ENCODE measurements at places on chromosomes 7 and 10.

GRCh38 chr10:87865241-87865881, 1.9 kb downstream of the PTEN start:
- no peak for DNase-seq

- DNase-seq, result no peak
Measured at GRCh38 chr7:95316588-95316987, 7.7 kb downstream of the PON1 start.

- no peak for DNase-seq
Measured at GRCh38 chr10:93364966-93365365, 117.2 kb downstream of the MYOF start.

DNA sequence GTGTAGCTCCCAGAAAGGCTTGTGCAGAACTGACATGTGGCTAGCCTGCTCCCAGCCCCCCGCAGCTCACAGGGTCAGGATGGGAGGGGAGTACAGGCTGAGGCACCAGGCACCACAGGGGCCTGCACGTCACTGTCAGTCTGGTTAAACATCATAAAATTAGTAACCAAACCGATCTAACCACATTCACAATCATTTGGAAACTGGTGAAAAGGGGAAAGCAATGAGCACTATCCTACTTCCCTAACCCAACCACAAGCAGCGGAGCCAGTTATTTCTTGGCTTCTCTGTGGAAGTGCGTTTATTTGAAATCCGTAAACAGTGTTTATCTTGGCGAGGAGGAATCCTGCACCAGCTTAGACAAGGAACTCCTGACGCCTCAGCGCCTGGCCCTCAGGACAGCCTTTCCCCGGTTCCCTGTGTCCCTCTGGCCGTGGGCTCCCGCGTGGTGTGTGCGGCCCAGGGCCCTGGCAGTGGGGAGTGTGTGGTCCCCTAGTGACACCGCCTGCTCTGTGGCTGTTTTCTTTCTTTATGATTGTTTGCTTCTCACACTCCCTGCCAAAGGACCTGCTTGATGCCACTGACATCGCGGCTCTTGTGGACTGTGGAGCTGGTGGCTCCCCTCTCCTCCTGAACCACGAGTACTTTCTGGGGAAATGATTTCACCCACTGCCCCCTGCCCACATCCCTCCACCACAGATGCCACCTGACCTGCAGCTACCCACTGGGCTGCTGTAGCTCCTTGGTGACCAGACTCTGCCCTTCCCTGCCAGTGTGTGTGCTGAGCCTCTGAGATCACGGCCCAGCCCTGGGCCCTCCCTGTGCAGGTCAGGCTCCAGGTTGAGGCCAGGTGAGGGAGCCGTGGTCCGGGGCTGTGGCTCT, 38.0 kb downstream of the INPP5A start:
- DNase-seq, result peak; percentile 46

- no peak for DNase-seq
Measured at GRCh38 chr10:11586170-11586569, 25.3 kb downstream of the USP6NL start.

DNA sequence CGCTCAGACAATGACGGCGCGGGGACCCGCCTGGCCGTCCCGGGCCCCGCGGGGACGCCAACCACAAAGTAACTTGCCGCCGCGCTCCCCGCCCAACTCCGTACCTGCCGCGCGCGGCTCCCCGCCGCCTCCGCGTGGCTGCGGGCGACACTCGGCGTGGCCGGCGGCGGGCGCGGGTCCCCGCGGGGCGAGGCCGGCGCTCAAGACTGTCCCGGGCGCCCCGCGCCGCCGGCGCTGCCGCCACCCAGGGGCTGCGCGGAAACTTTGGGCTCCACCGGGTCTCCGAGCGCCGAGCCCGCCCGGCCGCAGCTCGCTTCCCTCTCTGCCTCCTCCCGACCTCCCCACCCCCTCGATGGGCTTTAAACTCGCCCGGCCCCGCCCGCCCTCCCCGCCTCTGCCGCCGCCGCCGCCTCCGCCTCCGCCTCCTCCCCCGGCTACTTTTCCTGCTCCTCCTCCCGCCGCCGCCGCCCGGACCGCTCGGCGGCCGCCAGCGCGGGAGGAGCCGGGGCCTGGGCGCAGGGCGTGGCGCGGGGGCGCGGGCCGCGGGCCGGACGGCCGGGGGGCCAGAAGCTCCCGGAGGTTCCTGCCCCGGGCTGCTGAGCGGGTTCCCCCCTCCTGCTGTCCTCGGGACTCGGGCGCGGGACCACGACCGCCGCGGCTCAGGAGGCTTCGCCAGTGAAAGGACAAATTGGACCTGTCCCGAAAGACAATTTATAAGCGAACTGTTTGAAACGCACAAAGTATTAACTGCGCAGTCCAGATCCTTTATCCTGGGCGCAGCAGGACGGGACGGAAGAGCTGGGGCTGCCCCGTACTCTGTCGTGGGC, 10.6 kb upstream of the GRB10 start:
- peak; percentile 30 for DNase-seq

GRCh38 chr7:99918959-99919813, at the start of gene TRIM4:
TRIM4 (minus strand) TSS chr7:99919530; CDS start chr7:99919401, 129 bp downstream.
- peak; percentile 90 for DNase-seq

- no peak for DNase-seq
Measured at GRCh38 chr7:36096460-36097095, 56.5 kb upstream of the EEPD1 start.

GRCh38 chr10:13291061-13291460, 8.8 kb downstream of the PHYH start:
- no peak for DNase-seq

- DNase-seq, result peak; percentile 50
Measured at GRCh38 chr7:31134246-31135188, 82.4 kb downstream of the ADCYAP1R1 start.

DNA sequence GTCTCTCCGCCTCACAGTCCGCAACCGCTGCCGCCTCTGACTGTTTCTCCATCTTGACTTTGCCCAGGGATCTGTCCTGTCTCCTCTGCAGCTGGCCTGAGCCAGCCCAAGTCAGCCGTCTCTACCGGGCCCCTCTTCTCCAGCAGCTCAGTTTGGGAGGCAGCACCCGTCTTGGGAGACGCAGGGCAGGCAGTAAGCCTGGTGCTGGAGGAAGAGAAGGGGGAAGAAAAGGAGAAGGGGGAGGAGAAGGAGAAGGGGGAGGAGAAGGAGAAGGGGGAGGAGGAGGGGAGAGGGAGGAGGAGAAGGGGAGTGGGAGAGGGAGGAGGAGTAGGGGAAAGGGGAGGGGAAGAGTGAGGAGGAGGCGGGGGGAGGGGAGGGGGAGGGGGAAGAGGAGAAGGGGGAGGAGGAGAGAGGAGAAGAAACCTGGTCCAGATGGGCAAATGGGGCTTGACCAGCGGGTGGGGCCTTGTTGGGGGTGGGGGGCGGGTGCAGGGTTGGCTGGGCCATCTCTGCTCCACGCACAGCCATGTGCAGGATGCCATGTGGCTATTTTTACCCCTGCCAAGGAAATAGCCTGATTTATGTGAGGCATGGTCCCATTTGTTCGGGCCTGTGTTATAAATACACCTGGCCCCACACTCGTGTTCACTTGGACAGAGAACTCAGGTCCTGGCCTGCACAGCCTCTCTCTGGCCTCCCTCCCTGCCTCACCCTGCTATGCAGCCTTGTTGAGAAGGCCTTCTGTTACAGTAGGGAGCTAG, 35.9 kb upstream of the FZD9 start:
- DNase-seq, result no peak

GRCh38 chr10:13991353-13991752, 339.4 kb downstream of the FRMD4A start:
- DNase-seq, result no peak

GRCh38 chr7:159031750-159032149, 112.9 kb downstream of the VIPR2 start:
- DNase-seq, result no peak

DNA sequence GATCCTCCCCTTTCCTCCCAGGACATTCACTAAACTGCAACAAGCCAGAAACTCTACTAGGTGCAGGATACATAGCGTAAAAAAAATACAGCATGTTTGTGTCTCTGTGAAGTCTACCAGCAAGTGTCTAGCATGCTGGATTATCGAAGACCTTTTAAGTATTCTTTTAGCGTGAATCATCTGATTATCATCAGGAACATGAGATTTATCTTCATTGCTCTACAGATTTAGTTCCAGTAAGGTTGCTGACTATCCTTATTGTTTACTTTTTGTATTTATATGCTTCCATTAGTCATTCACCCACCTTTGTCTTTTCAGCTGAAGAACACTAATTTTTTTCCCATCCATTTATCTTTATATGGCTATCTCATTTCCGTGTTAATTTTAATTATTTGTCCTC, 62.8 kb downstream of the PDZD8 start:
- no peak for DNase-seq

DNA sequence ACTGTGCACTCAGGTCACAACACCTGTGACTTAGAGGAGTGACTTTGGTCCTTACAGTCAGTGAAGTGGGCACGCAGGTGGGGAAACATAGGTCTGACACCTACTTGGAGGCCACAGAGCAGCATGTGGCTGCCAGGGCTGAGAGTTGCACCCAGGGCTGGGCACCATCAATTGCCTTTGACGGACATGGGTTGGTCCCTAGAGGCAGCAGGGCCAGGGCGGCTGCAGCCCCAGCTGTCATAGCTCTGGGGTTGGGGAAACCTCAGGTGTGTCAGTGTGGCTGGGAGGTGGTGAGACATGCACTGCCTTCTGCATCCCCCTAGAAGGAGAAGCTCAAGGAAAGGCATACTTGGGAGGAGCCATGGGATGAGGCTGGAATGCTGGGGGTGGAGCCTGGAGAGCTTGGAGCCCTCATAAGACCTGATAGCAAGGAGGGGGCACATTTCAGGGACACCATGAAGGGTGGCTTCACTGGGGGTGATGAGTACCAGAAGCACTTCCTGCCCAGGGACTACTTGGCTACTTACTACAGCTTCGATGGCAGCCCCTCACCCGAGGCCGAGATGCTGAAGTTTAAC, at the start of gene INMT:
Gene INMT (plus strand): TSS at position 440 of the 578 bp plus-strand sequence. CDS start 16 bp downstream, at position 456.
- DNase-seq, result no peak

DNA sequence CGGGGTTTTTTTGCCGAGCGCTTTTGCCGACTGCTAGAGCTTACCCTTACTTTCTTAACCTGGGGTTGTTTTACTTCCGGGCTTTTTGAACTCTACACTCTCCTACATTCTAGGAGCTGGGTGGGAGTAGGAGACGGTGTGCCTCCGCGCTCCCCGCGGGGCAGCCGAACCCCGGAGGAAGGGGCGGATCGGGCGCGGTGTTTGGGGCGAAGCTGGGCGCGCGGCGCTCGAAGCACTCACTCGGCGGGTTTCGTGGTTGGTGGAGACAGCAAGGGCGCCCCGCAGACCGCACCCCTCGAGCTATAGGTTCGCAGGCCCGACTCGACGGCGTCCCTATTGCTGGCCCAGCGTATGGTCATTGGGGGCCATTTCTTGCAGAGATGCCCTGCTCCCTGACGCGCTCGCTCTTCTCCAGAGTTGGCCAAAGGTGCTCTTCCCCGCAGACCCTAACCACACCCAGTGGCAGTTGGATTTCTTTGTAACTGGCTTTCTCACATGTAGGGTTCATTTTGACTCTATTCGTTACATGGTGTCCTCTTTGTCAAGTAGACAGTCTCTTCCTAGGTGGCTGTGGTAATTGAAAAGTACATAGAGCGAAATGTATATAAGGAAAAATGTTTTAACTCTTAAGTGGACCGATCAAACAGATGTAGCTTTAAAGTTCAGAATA, 364 bp downstream of the ZNF518A start:
- peak; percentile 61 for DNase-seq

GRCh38 chr7:94698275-94698674, 42.3 kb upstream of the SGCE start:
- DNase-seq, result no peak

DNA sequence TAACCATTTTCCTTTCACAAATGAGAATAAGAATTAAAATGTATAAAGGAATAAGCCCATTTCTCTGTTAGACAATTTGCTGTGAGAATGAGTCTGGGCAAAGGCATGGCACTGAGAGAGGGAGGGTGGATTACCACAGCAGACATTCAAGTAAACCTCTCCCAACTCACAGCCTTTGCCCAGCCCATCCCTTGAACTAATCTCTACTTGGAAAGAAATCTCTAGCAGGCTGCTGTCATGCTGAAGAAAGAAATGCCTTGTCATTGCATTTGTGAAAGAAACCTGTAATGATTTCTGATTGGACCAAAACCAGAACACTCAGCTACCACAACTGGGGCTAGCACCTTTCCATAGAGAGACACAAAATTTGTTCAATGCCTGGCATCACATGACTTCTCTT, 39.2 kb downstream of the CH25H start:
- DNase-seq, result no peak

DNA sequence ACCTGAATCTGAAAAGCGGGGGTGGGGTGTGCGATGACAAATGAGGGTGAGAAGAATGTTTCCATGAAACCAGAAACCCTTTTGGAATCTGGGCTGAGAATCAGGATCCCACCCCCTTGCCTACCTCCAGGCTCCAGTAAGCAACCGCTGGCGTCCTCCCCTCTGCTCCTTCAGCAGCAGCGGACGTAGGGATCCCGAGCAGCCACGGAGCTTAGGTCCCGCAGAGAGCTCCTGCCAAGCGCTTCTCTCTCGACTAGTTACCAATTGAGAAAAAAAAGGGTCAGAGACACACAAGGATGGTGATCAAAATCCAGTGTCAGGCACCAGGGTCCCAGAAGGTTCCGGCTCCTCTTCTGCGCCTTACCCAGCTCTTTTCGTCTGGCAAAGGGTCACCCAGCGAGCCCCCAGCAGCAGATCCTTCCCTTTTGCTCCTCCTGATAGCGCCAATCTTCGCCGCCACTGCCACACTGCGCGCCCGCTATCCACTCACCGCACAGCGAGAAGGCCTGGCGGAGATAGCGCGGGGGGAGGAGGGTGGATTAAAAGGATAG, 733.5 kb downstream of the ZWINT start:
- DNase-seq, result no peak

DNA sequence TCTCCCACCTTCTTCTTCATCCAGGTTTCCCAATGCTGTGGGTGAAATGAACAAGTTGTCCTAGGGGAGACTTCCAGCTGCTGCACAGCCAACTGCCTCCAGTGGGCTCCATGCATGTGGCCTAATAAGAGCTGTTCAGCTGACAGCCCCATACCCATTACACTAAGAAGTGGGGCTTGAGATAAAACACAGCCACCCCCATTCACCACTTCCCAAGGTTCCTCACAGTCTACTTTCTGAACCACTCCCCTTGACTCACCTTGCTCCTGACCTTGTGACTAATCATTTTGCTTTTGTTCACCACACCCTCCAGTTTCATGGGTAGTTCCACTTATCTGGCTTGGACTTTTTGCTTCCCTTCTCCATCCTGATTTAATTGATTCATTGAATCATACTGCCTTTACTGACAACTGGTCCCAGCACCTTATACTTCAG, 119.3 kb downstream of the CABCOCO1 start:
- DNase-seq, result no peak

DNA sequence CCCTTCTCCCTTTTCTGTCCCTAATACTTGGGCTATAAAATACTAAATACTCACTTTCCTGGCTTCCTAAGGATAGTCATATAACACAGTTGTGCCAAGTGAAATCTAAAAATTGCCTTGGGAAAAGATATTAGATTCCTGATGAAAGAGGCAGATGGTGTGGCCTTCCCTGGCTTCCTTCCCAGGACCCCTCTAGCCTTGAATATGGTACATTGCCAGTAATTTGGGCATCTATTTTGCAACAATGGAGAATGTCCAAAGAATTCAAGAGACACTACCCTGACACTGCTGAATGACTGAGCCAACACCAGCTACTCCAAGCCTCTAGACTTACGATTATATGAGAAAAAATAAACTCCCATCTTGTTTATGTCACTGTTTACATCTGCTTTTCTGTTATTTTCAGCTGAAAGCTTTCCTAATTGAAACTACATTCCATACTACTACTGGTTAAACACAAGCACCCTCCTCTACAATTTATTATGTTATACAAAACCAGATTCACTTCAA, 17.9 kb downstream of the COPG2 start:
- no peak for DNase-seq

Measured in GM12891 (cell line).